ENCODE measurements at places on chromosomes 12 and 14.

DNA sequence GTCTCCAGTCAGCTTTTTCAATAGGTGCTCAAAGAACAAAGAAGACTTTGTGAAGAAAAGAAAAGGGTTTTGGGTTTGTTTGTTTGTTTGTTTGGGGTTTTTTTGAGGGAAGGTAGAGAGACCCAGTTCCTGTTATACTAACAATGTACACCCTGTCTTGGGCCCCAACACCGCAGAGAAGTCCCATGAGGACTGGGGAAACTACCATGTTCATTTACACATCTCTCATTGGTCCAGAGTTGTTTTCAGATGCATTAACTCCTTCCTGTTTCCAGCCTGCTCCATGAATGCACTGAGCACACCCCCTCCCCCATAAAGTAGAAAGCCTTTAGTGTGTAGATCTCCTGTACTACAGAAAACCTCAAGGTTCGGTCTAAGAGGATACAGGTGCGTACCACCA is 51.1 kb upstream of the SLC8A3 start:
- DNase-seq = no peak

- no peak for DNase-seq
Measured at GRCh38 chr14:72738161-72738611, 155.7 kb downstream of the DPF3 start.

DNA sequence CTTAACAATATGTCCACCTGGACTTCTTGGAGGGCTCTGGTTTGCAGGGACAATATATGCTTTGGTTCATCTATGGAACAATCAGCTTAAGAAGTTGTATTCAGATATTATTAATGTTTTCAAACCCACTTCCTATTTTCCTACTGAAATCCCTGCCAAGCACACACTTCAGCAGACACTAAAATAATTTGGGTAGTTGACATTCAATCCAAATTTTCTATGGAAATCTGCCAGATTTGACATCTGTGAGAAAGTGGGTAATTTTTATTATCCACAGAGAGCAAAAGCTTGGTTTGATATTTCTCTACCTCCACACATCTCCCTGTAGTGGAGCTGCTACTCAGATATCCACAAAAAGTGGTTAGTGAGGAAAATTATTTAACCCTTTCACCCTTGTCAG is 378.8 kb upstream of the SOX5 start:
- no peak for DNase-seq

- no peak for DNase-seq
Measured at GRCh38 chr12:1083151-1083888, 92.3 kb downstream of the ERC1 start.

- DNase-seq = no peak
Measured at GRCh38 chr12:31752450-31752849, 23.6 kb upstream of the AMN1 start.

DNA sequence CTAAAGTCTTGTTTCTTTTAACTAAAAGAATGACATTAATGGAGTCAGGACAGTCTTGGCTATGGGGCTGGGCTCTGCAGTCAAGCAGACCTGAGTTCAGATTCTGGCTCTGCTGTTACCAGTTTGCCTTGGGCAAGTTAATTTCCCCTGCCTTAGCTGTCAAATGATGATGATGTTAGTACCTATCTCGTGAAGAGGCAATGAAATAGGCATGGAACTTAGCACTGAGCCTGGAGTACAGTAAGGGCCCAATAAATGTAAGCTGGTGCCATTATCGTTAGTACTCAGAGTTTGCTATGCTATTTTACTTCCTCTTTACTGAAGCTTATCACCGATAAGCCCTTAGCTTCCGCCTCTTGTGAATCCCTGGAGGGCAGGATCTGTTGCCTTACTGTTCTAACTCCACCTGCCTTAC is 8.5 kb downstream of the FBXW8 start:
- no peak for DNase-seq

DNA sequence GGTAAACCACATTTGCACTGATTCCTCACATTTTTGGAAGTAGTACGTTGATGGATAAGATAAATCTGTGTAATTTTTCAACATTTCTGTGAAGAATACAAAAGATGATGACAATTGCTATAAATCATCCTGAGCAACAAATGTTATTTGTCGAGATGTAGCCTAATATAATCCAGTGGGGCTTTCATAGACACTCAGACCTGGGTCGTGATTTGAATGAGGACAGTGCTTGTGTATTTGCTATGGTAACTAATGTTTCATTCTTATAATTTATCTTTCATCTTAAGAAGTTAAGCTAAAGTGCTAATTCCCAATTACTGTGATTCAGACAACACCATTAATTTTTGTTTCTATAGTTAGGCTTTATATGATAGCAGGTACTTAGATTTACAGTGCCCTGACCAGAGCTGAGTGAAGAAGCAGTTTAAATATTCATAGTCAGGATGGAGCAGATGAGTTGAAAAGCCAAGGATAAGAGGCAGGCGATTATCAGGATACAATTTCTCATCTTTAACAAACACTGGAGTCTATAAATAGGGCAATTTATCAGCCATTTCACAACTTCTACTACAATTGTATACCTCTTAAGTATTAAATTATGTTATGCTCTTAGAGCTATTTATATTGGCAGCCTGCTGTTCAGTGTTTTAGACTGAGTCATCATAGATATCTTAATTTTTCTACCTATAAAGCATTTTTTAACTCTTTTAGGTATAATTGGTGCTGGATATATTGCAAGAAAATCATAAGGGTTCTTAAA is 359.9 kb downstream of the TRHDE start:
- DNase-seq = no peak

DNA sequence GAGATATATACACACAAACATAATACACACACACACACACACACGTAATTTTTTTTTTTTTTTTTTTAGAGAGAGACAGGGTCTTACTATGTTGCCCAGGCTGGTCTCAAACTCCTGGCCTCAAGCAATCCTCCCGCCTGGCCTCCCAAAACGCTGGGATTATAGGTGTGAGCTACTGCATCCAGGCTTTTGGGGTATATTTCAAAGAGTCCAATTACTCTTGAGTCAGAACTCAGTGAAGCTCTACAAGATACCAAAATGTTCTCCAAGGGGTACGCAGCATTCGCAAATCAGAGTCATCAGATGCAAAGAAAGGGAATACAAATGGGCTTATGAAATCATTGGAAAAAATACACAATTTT is 54.0 kb downstream of the PHLDA1 start:
- DNase-seq = no peak

- no peak for DNase-seq
Measured at GRCh38 chr12:32116897-32117296, 10.2 kb downstream of the BICD1 start.

GRCh38 chr12:84910549-84911241 is 1.9 kb downstream of the SLC6A15 start:
- DNase-seq = no peak

- no peak for DNase-seq
Measured at GRCh38 chr12:118357257-118358007, 15.3 kb downstream of the TAOK3 start.

- no peak for DNase-seq
Measured at GRCh38 chr14:106877517-106877916, 1351.1 kb downstream of the TMEM121 start.

DNA sequence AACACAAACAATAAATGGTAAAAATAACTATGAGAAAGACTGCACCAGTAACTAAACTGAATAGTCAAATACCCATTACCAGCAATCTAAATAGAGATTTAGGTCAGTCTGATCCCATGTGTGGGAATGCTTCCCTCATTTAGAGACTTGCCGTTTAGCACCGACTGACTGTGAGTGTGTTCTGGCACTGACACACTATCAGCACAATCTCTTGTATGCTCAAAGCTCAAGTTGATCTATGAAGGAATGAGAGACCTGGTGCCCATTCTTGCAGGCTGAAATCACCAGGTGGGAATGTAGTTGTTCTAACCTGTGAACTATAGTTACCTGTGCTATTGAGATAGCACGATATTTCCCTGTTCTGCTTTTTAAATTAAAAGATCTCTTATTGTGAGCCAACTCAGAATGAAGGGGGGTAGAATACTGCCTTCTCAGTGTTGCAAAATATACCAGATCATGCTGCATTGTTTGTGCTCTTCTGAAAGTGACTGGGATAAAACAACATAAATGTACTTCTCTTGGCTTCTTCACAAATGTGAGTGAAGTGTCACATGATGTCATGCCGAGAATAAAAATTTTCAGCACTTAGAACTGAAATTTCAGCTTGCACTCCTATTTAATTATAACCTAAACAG is 99.6 kb downstream of the LIN7A start:
- no peak for DNase-seq

DNA sequence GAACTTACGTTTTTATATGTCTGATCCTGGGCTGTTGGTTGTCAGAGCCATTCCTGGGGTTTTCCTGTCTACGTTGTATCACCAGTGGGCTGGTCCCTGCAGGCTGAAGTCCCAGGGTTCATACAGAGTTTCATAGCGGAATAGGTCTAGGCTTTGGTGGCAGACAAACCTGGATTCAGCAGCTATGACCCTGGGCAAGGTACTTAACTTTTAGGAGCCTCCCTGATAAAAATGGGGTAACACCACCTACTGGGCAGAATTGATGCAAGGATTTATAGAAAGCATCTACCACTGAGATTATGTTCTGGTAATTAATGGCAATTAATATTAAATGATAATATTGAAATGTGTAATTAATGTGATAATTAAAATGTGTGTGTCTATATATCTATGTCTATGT is 141.2 kb downstream of the SYNE2 start:
- DNase-seq = no peak

DNA sequence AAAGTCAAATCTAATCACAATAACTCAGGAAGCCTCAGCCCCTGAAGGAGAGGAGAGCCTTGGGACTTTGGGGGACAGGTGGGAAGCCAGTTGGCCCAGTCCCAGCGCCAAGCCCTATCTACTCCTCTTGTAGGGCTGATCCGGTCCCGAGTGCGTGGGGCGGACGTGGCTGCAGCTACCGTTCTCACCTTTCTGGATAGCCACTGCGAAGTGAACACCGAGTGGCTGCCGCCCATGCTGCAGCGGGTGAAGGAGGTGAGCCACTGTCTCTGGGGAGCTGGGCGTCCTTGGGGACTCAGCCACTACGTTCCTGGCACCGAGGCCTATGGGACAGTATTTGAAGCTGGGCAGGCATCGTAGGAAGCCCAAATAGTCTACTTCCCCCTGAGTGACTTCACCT is 68.4 kb downstream of the GALNT16 start:
- DNase-seq = no peak

DNA sequence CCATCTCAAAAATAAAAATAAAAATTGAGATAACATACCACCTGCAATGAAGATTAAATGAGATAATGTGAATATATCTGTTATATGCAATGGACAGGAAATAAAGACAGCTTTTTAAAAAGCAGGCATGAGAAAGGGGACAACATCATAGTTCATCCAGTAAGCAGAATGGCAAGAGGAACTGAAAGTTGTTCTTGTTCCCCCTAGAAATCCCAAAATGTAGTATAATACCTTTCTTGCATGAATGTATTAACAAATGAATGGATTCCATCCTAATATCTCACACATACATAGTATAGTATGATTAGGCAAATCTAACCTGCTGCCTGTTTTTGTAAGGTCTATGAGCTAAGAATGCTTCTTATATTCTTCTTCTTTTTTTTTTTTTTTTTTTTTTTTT is 31.4 kb downstream of the FGD6 start:
- DNase-seq = no peak

DNA sequence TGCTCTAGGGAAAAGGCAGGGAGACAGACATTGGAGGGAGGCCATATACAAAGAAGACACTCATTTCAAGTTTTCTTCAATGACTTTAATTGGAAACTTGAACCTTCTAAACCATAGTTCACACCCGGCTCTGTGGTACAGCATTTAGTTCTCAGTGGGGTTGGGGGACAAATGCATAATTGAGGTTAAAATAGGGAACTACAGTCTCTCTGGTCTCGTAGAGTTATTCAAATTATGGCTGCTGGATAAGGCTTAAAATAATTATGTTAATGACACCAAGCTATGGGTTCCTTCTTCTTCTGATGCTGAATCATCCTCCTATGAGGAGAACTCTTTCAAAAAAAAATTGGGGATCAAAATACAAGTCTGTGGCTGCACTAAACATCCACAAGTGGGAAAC is 3.8 kb upstream of the RPAP3 start:
- no peak for DNase-seq

Measured in activated gamma-delta T cell (primary cell).